ENCODE measurements at places on chromosomes 6 and 20.

DNA sequence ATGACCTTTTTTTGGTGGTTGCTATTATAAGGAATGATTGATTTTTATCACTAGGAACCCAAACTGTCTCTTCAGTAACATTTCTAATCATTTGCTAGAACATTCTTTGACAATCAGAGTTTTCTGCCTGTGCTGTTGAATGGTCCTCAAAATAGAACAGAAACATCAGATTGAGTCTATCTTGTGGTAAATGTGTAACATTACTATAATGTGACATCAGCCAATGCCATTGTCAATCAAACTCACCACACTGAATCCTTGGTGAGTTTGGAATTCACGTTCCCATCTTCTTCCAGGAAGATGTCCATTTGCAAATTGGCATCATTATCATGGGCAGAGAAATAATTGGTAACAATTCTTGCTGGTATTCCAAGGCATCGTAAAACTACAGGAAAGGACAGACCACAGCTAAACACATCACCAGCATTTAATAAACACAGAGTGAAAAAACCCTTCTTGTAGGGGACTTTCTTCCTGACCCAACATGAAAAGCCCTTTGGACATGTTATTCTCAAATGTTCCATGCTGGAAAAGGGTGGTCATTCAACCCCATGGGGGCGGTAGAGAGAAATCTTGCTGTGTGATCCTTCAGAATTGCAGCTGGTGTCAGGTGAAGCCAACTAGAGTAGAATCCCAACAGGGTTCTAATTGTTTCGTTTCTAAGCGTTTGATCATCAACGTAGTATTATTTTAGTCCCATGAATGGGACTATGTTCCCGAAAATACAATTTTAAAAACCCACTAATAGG lies 98.5 kb downstream of the F13A1 start:
- DNase-seq, result no peak

GRCh38 chr20:39081255-39081654 lies 119.1 kb downstream of the DHX35 start:
- no peak for DNase-seq

- DNase-seq, result no peak
Measured at GRCh38 chr6:105317607-105318533, 85.0 kb downstream of the PREP start.

- no peak for DNase-seq
Measured at GRCh38 chr20:45892049-45892825, 1.1 kb downstream of the CTSA start.

DNA sequence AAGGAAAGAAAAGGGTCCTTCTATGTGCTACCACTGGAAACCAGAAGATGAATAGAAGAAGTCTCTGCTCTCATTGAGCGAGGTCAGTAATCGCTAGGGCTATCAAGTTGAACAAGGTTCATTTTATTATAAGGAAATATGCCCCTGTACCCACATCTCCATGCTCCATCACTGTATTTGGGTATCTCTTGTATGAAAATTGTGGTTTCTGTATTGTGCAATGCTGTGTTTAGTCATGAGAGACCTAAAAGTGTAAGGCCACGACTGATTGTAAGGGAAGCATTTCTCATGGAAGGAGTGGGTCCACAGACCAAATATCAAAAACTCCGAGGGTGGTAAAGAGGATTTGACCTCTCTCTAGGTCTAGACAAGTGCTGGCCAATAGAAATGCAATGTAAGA lies 3.6 kb upstream of the HS3ST5 start:
- no peak for DNase-seq

GRCh38 chr20:19828232-19828631 lies 70.2 kb downstream of the RIN2 start:
- DNase-seq, result no peak

DNA sequence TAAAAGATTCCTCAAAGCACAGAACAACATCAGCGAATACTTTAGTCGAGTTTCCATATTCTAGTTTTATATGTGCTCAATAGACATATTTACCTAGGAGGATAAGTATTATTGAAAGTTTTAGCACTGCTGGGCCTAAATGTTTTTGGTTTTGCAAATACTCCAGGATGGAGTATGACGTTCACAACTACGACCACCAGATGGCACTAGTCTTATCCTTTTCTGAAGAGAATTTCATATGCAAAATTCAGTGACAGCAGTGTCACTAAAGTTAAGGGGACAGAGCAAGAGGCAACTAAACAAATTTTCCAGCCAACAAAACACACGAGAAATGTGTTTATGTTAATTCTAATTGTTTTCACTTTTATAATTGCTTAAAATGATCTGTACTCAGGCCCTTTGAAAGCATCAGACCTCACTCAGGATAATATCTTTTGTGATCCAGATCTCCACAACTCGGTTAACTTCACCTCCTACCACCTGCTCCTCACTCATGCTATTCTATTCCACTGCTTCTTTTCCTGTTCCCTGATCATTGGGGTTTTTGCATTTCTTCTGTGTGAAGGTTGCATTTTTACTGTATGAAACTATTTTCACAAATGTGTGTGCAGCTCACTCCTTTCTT lies 220.8 kb downstream of the TRDN start:
- no peak for DNase-seq

- no peak for DNase-seq
Measured at GRCh38 chr20:38602185-38602581, 574 bp downstream of the ARHGAP40 start.

DNA sequence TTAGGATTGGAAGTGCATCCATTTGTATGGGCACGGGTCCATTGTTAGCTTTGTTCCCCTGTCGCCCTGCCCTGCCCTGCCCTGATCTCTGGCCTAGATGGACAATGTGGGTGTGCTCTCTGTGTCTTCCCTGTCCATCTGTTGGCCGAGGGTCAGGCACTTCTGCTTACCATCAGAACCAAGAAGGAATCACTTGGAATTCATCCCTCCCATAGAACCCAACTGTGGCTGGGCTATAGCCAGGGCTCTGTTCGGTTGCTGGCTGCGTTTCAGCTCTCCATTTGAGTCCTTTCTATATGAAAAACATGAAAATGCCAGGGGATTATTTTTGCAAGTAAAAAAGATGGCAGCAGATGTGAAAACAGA lies 26.6 kb upstream of the TULP4 start:
- peak; percentile 10 for DNase-seq

All from C1 segment of cervical spinal cord (tissue), 14 donors.